Caco-2 (cell line): ENCODE measurements at places on chromosomes 16 and 17.

GRCh38 chr17:5705081-5705875, 121.0 kb upstream of the NLRP1 start:
- no peaks in the 10 kb centered on the region for H3K27me3 ChIP-seq
- no peaks in the 10 kb centered on the region for H3K36me3 ChIP-seq
- no peak overlapping the region for H3K27ac ChIP-seq
- H3K4me3 ChIP-seq = no peak overlapping the region
- no peak for DNase-seq

DNA sequence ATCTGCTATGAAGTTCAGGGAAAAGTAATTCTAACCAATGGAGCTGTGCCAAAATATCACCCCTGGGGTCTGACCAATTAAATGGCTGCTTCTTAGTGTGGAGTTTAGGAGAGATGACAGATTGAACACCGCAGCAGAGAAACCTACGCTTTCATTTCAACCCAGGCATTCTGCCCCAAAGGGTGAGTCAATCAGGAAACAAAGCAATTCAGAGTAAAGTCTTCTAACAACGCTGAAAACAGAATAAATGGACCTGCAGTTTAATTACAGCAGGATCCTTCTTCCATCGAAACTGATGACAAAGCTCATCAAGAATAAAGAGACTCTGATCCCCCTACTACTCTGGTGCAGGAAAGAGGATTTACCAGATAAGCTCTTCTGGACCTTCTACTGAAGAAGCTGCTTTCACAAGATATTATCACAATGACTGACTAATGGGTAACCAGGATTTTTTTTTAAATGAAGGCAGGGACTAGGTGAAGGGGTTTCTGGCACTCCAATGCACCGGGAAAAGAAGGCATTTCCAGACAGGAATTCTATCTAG, 16.7 kb downstream of the RFFL start:
- no peaks in the 10 kb centered on the region for H3K27me3 ChIP-seq
- no peak overlapping the region for H3K27ac ChIP-seq
- H3K4me3 ChIP-seq = no peak overlapping the region
- H3K4me1 ChIP-seq = peaks cover 25% of the 10 kb centered on the region

GRCh38 chr17:67992548-67993152, 3.6 kb downstream of the C17orf58 start:
- H3K27ac ChIP-seq = peak overlapping the region; percentile 94
- H3K4me1 ChIP-seq = peaks cover 6% of the 10 kb centered on the region; the same call in 1 of the 2 replicates
- DNase-seq = no peak

DNA sequence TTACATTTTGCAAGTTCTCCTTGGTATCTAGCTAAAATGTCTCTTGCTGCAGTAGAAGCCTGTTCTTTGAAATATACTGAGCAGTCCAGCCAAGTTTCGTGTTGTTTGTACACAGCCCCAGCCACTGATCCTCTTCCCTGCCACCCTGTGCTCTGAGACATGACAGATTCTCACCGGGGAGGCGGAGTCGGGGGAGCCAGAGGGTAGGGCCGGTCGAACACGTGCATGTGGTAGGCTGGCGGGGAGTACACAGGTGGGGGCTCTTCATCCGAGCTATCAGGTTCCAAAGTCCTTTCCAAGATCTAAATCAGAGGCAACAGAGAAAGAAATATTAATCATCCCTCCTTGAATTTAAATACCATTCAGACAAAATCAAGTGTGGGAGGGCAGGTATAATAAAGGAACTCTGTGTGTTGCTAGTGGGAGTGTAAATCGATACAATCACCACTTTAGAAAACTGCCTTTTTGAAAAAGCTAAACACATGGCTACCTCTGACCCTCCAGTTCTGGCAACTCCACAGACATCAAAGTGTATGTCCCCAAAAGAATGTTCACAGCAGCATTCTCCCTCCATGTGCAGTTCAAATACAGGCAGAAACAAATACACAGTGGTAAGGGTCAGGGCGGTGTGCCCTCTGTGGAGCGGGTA, 29.7 kb upstream of the MRPS23 start:
- H3K27me3 ChIP-seq = no peaks in the 10 kb centered on the region
- peaks cover 1% of the 10 kb centered on the region; the same call in 1 of the 2 replicates for H3K36me3 ChIP-seq
- H3K4me3 ChIP-seq = no peak overlapping the region
- H3K4me1 ChIP-seq = peaks cover 44% of the 10 kb centered on the region

DNA sequence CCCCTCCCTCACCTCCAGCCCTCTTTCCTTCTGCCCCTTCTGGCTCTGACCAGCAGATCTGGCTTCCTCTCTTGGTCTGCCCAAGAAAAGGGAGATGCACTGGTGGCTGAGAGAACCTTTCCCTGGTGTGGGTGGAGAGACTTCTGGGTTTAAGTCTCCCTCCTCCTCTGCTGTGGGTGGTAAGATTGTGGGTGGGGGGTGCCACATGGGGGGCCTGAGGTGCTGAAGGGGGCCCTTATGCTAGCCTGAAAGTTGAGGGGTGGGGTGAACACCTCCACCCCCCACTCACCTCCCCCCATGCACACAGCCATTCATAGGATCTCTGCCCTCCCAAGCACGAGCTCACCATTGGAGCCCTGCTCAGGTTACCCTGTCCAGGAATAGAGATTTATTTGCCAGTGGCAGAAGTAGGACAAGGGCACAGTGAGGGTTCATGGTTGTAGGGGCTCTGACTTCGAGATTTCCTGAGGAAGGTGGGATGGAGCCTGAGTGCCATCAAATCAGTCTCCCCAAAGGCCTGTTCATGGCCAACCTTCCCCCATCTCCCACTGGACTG, 1.7 kb upstream of the STAC2 start:
- no peak for DNase-seq
- no peak overlapping the region for H3K4me3 ChIP-seq
- H3K4me1 ChIP-seq = no peaks in the 10 kb centered on the region
- H3K27ac ChIP-seq = no peak overlapping the region

DNA sequence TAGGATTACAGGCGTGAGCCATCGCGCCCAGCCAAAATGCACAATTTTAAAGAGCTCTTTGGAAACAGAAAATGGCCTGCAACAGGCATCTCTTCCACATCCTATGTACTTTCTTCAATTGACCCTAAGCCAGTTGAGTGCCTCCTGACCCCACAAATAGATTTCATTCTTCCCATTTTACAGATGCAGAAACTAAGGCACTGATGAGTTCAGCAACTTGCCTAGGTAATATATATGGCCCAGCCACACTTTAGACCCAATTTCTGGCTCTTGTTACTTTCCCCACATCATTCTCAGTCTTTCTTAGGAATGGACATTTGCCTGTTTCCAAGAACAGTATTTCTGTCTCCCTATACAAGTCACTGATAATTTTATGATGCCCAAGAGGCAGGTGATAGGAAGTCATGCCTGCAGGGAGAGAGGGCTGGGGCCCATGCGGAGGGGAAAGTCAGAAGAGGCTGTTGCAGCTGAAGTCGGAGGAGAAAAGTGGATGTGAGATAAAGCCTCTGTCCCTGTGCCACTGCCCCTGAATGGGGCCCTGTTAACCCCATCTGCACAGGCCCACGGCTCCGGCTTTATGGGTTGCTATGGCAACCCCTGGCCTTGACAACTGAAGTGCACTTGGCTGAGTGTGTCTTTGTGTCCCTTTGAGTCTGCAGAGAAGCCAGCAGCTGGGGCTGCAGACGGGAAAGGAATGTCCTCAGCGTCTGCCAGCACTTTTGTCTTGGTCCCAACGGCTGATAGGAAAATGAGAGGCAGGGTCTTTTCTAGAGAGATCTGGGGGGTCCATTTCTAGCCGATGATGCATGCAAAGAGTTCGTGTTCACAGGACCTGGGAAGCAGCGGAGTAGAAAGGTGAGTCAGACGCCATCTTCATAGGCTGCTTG, 45.9 kb downstream of the ABAT start:
- no peaks in the 10 kb centered on the region for H3K27me3 ChIP-seq
- H3K27ac ChIP-seq = no peak overlapping the region
- no peaks in the 10 kb centered on the region for H3K36me3 ChIP-seq
- H3K4me3 ChIP-seq = no peak overlapping the region

GRCh38 chr17:69501591-69502468, 87.3 kb downstream of the MAP2K6 start:
- DNase-seq = peak; percentile 62
- peak overlapping the region; percentile 26 for H3K4me3 ChIP-seq
- H3K27me3 ChIP-seq = no peaks in the 10 kb centered on the region
- peaks cover 4% of the 10 kb centered on the region; the same call in 1 of the 2 replicates for H3K4me1 ChIP-seq

- H3K4me3 ChIP-seq = peak overlapping the region; percentile 82
- no peaks in the 10 kb centered on the region; the same call in 1 of the 2 replicates for H3K36me3 ChIP-seq
- H3K4me1 ChIP-seq = peaks cover 16% of the 10 kb centered on the region
- no peaks in the 10 kb centered on the region for H3K27me3 ChIP-seq
- peak overlapping the region; percentile 80 for H3K27ac ChIP-seq
Observed at GRCh38 chr16:2979669-2980226, 498 bp downstream of the PKMYT1 start.

- 0 out of 2 replicates have a peak, but pooled peaks cover 7% of the 10 kb centered on the region for H3K4me1 ChIP-seq
- no peaks in the 10 kb centered on the region; the same call in 1 of the 2 replicates for H3K27me3 ChIP-seq
- H3K36me3 ChIP-seq = no peaks in the 10 kb centered on the region
- no peak for DNase-seq
- no peak overlapping the region for H3K27ac ChIP-seq
Observed at GRCh38 chr17:35170968-35171771, 23.0 kb downstream of the SLC35G3 start.

DNA sequence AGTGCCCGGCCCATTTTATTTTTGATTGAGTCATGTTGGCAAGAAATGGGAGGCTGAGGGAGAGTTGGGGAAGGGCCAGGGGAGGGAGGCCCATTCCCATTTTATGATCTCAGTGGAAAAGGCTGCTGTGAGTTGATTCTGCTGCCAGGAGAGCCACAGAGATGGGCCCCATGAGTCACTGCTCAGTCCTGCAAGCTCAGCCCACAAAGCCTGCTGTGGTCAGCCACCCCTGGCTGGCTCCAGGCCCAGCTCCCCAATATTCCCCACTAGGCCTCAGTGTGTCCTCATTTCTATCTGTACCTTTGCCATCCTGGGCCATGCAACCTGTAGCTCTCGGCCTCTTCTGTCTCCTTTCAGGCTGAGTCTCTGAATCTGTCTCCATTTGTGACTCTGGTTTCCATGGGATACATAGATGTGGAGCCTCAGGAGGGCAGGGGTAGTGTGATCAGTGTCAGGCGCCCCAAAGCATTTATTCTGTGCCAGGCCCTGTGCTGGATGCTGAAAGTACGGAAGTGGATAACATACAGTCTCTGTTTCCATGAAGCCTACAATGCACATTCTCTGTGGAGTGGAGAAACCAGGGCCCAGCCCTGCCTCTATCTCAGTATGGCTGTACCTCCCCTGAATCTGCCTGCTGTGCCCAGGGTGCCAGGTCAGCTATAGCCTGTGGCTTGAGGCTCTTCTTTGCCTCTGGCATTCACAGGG, 1.9 kb upstream of the PLEKHG4 start:
- H3K27me3 ChIP-seq = no peaks in the 10 kb centered on the region
- DNase-seq = no peak
- H3K36me3 ChIP-seq = peaks cover 2% of the 10 kb centered on the region; the same call in 1 of the 2 replicates
- H3K4me1 ChIP-seq = peaks cover 20% of the 10 kb centered on the region

DNA sequence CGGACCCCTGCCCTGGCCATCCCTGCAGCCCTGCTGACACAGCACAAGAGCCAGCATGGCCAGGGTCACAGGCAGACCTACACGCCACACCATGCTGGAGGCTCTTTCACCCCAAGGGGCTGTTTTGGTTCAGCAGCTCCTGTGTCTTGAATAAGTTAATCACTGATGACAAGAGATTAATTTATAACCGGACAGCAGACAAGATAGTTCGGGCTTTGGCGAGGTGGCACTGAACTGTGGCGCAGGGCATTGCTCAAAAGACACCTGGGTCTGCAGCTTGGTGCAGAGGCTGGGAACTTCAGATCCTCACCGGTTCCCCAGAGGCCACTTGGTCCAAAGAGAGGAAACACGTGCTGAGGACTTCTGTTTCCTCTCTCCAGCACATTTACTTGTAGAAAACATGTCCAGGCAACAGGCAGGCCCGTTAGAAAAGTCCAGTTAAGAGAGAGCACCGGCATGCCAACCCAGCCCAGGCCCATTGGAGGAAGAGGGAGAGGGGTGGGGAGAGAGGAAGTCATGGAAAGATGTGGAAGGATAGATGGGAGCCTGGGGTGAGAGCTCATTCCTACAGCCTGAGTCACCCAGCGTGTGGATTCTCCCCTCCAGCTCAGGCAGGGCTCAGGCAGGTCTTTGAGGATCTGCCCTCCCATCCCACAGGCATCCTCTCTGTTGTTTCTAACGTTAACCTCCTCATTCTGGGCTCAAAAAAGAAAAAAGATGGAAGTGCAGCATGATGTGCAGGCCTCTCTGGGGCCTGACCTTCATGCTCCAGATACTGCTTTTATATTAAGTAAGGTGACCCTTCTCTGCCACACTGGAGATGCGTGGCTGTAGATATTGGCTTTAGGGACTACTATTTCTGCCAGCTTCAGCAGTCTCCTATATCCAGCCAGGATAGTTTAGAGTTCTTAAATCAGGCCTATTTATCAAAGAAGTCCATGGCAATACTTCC, 80.0 kb upstream of the HNF1B start:
- H3K4me3 ChIP-seq = no peak overlapping the region
- peak; percentile 55 for DNase-seq
- H3K36me3 ChIP-seq = no peaks in the 10 kb centered on the region
- H3K27me3 ChIP-seq = no peaks in the 10 kb centered on the region
- H3K4me1 ChIP-seq = peaks cover 40% of the 10 kb centered on the region

GRCh38 chr16:20829536-20829935, 23.2 kb downstream of the REXO5 start:
- H3K4me3 ChIP-seq = no peak overlapping the region
- no peaks in the 10 kb centered on the region for H3K4me1 ChIP-seq
- H3K27ac ChIP-seq = no peak overlapping the region
- no peaks in the 10 kb centered on the region for H3K36me3 ChIP-seq

DNA sequence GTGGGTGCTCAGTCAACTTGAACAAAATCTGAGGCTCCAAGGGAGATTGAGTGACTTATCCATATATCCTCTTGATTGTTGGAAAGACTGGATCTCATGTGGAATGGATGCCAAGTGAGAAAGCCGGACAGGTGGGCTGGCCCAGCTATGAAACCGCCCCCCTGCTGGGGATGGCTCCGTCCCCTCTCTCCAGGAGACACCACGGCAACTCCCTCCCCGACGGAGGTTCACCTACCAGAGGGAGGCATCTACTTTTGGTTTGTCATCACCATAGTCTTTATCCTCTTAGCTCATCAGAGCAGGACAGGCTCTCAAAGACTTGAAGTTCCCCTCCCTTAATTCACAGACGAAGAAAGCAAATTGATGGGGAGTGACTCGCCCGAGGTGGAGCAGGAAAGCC, 1.8 kb upstream of the ALG1 start:
- H3K27me3 ChIP-seq = no peaks in the 10 kb centered on the region
- H3K36me3 ChIP-seq = no peaks in the 10 kb centered on the region; the same call in 1 of the 2 replicates
- no peak overlapping the region for H3K27ac ChIP-seq
- peaks cover 7% of the 10 kb centered on the region; the same call in 1 of the 2 replicates for H3K4me1 ChIP-seq
- no peak for DNase-seq
- no peak overlapping the region for H3K4me3 ChIP-seq

DNA sequence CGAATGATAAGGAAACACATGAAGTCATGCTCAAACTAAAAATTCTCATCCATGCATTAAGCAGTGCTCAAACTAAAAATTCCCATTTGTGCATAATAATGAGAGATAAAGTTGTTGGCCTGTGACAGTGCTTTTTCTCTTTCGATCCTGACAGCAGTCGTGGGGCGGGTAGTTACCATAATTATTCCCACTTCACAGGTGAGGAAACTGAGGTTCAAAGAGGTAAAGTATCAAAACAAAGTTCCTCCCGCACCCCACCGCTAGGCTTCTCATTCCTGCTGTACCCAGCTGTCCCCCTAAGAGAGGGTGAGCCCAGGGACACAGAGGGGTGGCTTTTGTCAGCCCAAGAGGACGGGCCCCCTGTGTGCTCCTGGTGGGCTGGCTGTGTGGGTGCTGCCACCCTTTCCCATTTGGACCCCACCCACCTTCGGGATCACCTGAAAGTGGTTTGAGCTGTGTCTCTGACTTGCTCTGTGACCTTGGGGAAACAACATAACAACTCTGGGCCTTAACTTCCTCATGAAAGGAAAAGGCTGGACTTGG, 92.6 kb downstream of the CLEC16A start:
- no peak for DNase-seq
- no peaks in the 10 kb centered on the region for H3K4me1 ChIP-seq
- H3K4me3 ChIP-seq = no peak overlapping the region
- H3K27me3 ChIP-seq = no peaks in the 10 kb centered on the region
- H3K36me3 ChIP-seq = no peaks in the 10 kb centered on the region; the same call in 1 of the 2 replicates
